NCI-H345 (cell line): ENCODE measurements at places on chromosomes 1 and 21.

DNA sequence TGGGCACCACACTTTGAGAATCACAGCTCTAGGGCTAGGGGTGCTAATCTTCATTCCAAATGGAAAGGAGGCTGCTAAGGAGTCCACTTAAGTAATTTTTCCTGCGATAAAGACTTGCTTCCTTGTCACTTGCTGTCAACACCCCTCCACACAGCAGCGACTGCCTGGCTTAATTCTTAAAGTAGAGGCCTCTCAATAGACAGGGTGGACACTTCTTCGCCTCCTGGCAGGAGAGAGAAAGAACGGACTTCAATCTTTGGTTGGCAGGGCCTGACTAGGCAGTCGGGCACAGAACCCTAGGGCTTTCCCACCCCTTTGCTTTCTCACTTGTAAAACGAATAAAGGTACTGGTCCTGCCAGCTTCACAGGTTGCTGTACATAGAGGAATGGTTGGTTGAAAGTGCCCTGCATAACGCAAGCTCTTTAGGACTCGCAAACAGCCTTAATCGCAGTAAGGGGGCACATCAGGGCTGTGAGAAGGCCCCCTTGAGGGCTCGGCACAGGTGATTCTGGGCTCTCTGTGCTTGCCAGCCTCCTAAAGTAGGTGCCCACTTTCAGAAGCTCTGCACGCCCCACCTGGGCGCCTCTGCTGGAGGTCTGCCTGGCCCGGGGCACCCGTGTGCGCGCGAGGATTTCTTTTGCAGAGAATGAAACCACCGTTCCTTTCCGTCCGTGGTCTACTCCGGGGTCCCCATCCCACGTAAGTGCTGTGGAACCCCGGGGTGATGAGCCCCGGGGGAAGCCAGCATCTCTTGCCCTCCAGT lies 47.6 kb upstream of the CD34 start:
- DNase-seq, result no peak

DNA sequence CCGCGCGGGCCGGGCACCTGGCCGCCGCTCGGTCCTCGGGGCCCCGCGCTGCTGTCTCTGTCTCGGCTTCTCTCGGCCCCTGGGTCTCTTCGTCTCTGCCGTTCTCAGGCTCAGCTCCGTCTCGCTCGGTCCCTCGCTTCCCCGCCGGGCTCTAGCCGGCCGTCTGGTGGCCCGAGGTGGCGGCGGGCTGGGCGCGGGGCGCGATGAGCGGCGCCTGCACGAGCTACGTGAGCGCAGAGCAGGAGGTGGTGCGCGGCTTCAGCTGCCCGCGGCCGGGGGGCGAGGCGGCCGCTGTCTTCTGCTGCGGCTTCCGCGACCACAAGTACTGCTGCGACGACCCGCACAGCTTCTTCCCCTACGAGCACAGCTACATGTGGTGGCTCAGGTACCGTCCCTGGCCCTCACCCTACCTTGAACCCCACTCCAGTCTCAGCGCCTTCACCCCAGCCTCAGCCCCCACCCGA lies 355 bp downstream of the SHISAL2A start:
- DNase-seq, result peak; percentile 29

- DNase-seq, result no peak
Observed at GRCh38 chr1:34408011-34408410, 231.3 kb downstream of the C1orf94 start.

GRCh38 chr1:215082532-215083382 lies at the start of gene KCNK2:
Gene KCNK2 (plus strand): TSS chr1:215082737. CDS start chr1:215083386, 649 bp downstream.
- peak; percentile 39 for DNase-seq
